ENCODE measurements at places on chromosomes 5 and 9.

- DNase-seq, result no peak
Observed at GRCh38 chr5:6596388-6596787, 36.5 kb downstream of the NSUN2 start.

DNA sequence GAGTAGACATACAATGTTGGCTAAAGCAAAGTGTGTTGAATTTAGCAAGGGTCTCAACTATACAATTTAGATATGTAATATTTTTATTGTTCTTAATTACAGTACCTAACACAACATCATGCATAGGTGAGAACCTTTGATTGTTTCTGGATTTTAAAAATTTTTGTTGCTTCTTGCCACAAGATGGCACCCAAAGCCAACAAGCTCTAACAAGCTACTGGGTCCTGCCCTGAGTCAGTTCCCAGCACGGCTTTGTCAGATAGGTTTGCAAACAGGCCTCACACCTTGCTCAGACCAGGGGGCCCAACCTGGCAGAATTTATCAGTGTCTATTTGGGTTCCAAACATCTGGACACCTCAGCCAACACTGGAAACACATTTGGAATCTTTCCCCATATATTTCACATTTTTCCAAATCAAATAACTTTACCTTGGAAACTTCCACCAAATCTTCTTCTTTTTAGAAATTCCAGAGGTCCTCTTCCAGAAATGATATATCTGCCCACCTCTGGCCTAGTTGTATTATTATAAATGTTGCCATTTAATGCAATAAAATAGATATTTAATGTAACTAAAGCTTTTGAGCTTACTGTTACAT is 49.5 kb upstream of the EGFLAM start:
- DNase-seq, result no peak

DNA sequence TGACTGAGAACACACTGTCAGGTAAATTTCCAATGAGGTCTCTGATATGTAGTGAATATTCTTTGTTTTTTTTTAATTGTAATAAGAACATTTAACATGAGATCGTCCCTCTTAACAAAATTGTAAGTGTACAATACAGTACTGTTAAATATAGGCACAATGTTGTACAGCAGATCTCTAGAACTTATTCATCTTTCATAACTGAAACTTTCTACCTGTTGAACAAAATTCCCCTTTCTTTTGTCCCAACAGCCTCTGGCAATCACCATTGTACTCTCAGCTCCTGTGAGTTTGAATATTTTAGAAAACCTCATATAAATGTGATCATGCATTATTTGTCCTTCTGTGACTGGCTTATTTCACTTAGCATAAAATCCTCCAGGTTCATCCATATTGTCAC is 10.6 kb upstream of the PRLR start:
- no peak for DNase-seq

- no peak for DNase-seq
Observed at GRCh38 chr9:135340726-135341475, 138.7 kb upstream of the PPP1R26 start.

- DNase-seq, result no peak
Observed at GRCh38 chr9:130522233-130522808, 57.1 kb upstream of the FUBP3 start.

GRCh38 chr9:33294670-33295432 is 4.5 kb downstream of the NFX1 start:
- DNase-seq, result no peak

GRCh38 chr9:70557661-70558369 is 143.4 kb upstream of the KLF9 start:
- no peak for DNase-seq

- no peak for DNase-seq
Observed at GRCh38 chr5:73582285-73583145, 17.0 kb downstream of the UTP15 start.

GRCh38 chr9:29981013-29981412 is 2403.4 kb upstream of the ACO1 start:
- no peak for DNase-seq

- DNase-seq, result no peak
Observed at GRCh38 chr9:121178676-121179372, 22.8 kb downstream of the RAB14 start.

GRCh38 chr5:164335837-164336236 is 830.4 kb downstream of the MAT2B start:
- DNase-seq, result no peak

DNA sequence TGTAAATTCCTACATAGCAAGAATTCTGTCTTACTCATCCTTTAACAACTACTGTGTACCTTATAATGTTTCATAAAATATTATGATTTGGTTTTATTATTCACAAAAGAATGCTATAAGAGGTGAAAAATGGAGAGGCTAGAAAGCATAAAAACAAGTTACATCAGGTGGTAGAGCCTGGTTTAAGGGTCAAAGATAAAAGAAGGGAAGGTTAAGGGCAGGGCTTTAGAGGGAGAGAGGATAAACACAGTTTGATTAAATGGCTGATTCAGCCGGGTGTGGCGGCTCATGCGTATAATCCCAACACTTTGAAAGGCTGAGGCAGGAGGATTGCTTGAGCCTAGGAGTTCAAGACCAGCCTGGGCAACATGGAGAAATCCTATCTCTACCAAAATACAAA is 40.4 kb upstream of the HSPB3 start:
- no peak for DNase-seq
